ENCODE measurements at places on chromosomes 4 and X.

- no peak for DNase-seq
These were observed 235.4 kb downstream of the HNRNPD start for GRCh38 chr4:82138374-82138773.

DNA sequence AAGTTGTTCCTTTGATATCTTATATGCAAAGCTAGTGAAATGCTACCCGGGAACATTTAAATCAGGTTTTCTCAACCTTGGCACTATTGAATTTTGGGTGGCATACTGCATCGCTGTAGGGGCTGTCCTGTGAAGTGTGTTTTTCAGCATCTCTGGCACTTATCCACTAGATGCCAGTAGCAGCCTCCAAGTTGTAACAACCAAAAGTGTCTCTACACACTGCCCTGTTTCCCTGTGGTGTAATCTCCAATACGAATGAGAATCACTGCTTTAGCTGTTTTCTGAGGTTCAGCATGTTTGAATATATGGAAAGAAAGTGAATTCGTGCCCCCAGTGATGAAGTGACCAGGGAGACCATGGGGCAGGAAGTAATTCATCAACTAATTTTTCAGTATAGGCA lies 551.6 kb upstream of the PRKX start:
- DNase-seq = no peak

DNA sequence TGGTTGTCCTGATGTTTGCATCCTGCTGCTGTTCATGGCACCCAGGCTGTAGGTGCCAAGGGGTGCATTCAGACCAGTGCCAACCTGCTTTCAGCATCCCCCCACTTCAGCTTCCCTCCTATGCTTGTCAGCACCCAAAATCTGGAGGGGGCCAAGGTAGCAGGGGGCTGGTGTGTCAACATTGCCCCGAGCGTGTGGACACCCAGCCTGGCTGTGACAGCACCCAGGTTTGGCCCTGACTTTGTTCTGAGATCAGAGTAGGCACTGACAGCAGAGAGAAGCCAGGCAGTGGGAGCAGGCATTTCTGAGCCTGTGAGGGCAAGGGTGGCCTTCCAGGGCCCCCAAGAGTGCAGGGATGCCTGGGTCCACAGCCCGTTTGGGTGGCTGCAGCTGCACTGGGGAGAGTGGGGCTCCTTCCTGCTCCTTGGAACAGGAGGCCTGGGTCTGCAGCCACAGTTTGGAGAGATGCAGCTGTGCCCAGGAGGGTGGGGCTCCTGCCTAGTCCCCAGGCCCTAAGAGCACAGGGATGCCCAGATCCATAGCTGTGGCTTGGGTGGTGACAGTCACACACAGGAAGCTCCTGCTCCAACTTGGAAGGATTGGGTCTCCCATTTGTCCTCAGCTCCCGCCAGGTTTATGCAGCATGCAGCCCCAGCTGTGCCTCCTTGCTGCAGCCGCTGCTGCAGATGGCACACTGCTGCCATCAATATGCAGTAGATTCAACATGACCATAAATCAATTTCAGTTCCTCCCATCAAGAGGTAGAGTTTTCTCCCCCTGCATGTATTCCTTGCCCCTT lies 12.3 kb upstream of the PPM1K start:
- no peak for DNase-seq

GRCh38 chrX:124086411-124086810 lies 124.9 kb downstream of the STAG2 start:
- no peak for DNase-seq

GRCh38 chrX:134735015-134735414 lies 76.7 kb upstream of the PLAC1 start:
- DNase-seq = no peak

GRCh38 chr4:3412257-3413020 lies 29.3 kb upstream of the HGFAC start:
- DNase-seq = no peak

DNA sequence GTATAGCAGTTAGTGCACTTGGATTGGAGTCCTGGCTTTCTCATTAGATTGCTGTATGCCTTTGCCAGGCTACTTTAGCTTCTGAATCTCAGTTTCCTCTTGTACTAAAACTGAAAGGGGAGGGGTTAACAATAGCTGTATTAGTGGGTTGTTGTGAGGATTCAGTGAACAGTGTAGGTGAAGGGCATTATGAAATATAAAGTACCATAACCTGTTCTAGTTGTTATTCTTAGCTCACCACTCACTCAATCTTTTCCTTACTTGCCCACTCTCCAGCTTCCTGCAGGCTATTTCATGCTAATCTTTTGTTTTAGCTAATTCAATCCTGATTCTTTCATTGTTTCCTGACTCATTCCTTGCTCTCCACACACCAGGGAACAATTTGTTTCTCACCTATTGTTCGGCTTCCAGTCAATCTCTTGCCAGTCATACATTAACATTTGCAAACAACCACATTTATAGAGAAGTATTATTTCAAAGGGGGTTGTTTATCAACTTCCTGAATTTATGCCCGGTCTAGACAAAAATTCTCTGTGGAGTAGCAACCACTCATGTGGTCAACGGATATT lies 50.6 kb upstream of the EDA start:
- no peak for DNase-seq

DNA sequence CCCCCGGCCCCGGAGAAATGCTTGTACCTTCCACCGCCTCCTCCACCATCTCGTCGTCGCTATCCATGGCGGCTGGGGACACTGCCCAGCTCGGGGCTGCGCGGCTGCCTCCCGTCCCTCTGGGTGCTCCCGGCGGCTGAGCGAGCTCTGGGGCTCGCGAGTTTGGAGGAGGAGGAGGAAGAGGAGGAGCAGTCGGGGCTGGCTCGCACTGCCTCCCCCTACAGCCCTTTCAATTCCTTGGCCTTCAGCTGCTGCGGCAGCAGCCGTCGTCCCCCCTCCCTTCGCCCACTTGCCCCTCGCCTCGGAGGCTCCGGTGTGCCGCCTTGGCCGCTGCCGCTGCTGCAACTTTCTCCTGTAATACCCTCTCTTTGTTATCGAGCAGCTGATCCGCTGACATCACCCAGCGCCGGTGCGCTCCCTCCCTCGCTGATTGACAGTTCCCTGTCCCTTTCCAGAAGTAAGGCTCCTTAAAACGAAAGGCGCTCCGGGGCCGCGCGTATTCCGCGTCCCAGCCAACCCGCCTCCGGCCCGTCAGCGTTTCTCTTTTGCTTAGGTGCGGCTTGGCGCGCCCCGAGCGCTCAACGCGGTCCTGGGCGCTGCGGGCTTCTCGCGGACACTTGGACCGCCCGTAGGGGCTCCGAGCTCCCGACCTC lies at the start of gene SETD7:
Gene SETD7, minus strand, starts transcription at position 149 of the 653 bp plus-strand sequence. Its CDS starts 82 bp downstream, at position 67.
- DNase-seq = peak; percentile 75

DNA sequence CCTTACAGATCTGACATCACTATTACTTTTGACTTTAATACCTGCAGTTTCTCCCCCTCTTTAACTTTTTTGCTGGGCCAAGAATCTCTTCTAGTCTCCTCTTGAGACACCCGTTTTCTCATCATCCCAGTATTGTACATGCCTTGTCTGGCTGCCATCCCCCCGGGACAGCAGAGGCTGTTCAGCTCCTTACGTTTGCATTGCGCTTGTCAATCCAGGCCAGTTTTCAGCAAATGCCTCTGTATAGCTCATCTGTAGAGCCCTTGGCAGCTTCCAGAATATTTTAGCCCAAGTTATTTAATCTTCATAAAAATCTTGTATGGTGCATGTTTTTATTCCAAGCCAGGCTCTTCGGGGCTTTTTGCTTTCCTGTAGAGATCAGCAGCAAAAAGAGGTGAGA lies 22.3 kb upstream of the HOPX start:
- no peak for DNase-seq
